ENCODE measurements at places on chromosomes 7 and 10. TPM values are rescaled to one million over a fixed set of nuclear protein-coding genes. Genes with fewer than 3 reads are reported as not detected.

GRCh38 chr10:75015442-75015841, 96.0 kb upstream of the SAMD8 start:
- no peaks in the 10 kb centered on the region for H3K36me3 ChIP-seq
- no peaks in the 10 kb centered on the region for H3K27me3 ChIP-seq
- H3K4me3 ChIP-seq: no peak overlapping the region
- H3K27ac ChIP-seq: no peak overlapping the region
- peaks cover 19% of the 10 kb centered on the region for H3K4me1 ChIP-seq
- no peak for DNase-seq

The HTR5A gene
- polyA plus RNA-seq: not detected

GRCh38 chr7:105452085-105452484, 63.4 kb upstream of the SRPK2 start:
- no peaks in the 10 kb centered on the region for H3K27me3 ChIP-seq
- H3K4me1 ChIP-seq: peaks cover 18% of the 10 kb centered on the region
- H3K36me3 ChIP-seq: no peaks in the 10 kb centered on the region
- DNase-seq: no peak
- H3K27ac ChIP-seq: no peak overlapping the region
- no peak overlapping the region for H3K4me3 ChIP-seq

The GNB2 gene
- polyA plus RNA-seq: 53.2 TPM

- H3K27me3 ChIP-seq: no peaks in the 10 kb centered on the region
- no peak overlapping the region for H3K4me3 ChIP-seq
- no peak overlapping the region for H3K27ac ChIP-seq
- H3K36me3 ChIP-seq: no peaks in the 10 kb centered on the region
- no peaks in the 10 kb centered on the region for H3K4me1 ChIP-seq
Observed at GRCh38 chr7:29839921-29840320, 33.6 kb downstream of the WIPF3 start.
